Fibroblast of skin of back (primary cell): ENCODE measurements at places on chromosomes 4 and X.

DNA sequence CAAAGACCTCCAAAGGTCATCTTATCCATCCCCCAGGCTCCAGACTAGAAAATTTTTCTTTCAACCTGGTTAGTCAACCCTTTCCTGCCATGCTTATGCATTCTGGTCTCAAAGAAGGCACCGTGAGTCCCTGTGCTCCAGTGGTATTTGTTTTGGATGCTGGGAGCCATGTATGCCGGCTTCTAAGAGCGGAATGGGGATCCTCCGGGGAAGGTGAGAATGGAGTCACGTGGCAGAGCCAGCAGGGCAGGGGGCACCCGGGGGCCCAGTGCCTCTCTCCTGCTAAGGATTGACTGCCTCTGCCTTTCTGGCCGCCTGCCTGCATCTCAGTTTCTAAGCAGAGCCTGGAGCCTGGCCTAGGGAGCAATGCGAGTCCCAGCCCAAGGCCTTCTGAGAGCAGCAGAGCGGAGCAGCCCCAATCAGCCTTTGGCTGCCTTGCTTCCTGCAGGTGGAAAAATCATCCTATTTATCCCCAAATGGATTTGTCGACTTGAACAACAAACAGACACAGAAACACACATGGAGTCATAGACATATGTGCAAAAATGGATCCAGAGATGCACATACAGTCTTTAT lies 141.0 kb downstream of the PJA1 start:
- DNase-seq = no peak

- DNase-seq = no peak
Observed at GRCh38 chrX:39171686-39172085, 370.4 kb downstream of the MID1IP1 start.

GRCh38 chrX:45142185-45142584 lies 58.5 kb downstream of the DIPK2B start:
- DNase-seq = no peak

DNA sequence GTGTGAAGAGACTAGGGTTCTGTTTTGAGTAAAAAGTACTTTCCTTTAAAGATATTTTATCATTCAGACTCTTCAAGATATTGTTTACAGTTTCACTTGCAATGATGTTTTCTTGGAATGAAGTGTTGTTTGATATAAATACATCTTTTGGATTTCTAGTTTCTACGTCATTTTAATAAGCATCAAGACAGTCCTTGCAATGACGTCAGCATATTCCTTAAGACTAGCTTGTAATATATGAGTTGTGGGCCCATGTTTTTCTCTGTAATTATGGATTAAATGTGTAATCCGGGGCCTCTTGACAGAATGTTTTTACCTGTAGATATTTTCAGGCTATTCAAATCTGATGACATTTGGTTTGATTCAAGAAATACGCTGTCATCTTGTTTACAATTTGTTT lies 66.1 kb downstream of the RBMX2 start:
- no peak for DNase-seq

DNA sequence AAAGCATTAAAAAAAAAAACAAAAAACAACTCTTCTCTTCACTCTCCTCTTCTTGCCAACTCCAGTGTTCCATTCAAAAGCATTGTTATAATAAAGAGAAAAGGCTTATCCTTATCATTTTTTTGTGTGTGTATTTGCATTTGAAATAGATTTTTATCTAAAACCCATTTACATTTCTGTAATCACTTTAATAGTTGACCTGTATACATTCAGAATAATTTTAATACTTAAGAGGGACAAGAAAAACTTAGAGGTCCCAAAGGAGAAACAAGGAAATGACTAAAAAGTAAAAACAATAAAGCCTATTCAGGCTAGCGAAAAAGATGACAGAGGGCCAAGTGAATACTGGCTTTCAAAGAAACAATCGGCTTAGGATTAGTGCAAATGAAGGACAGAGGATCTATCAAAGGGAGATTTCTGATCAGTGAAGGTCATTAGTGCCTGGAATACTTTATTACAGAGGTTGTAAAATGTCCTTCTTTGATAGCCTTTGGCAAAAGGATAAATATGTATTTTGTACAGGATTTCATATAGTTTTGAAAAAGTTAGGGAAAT lies 808.3 kb downstream of the RPA4 start:
- peak; percentile 10 for DNase-seq

DNA sequence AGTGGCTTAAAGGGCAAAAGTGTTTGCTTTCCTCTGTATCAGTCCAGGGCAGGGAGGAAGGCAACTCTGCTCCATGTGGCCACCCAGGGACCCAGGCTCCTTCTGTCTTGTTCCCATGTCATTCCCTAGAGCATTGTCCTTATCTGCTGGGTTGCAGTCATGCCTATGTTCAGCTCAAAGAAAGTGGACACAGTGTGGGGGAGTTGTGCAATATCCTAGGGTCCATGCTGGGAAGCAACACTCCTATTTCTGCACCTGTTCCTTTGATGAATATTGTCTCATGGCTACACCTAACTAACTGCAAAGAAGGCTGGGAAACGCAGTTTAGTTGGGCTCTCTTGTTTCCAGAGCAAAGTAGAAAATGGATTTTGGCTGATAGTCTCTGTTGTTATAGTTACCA lies 107.0 kb upstream of the OTUD4 start:
- no peak for DNase-seq

DNA sequence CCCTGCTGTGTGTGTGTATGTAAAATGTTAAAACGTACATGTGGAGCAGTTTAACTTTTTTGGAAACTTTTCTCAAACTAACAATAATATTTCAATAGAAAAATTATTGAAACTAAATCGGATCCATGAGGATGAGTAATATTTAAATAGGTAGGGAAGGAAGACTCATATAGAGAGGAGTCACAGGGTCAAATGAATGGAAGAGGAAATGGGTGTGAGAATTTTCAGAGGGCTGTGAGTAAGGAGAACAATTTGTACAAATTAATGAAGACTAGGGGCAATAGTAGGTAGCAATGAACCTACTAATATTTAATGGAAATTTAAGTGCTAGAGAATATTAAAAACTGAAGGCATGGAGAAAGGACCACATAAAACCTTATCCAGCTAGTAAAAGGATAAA lies 290.7 kb upstream of the PCDH18 start:
- DNase-seq = no peak

DNA sequence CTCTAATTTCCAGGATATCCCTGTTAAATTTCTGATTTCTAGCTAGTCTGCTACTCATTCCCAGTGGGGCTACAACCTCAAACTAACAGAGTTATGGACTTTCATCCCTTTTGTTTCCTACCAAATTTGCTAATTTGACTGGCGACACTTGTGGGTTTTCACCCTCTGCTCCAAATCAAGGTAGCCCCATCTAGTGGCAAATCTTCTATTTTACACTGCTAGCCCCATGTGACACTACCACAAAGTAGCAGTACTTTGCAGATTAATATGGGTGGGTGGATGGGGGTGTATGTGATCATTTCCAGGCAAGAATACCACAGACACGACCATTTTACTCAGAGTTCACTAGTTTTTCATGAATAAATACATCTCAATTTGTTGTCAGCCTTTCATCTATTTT lies 150.3 kb downstream of the MSL3 start:
- peak; percentile 6 for DNase-seq

- DNase-seq = no peak
Observed at GRCh38 chr4:37797374-37797773, 29.1 kb upstream of the PGM2 start.

GRCh38 chrX:99750721-99751120 lies 659.4 kb downstream of the PCDH19 start:
- no peak for DNase-seq

GRCh38 chr4:69793732-69794131 lies 33.3 kb upstream of the SULT1B1 start:
- DNase-seq = peak; percentile 44

GRCh38 chr4:73068491-73069337 lies 802 bp downstream of the COX18 start:
- peak; percentile 21 for DNase-seq

GRCh38 chr4:7803992-7804755 lies 135.5 kb downstream of the AFAP1 start:
- peak; percentile 78 for DNase-seq

DNA sequence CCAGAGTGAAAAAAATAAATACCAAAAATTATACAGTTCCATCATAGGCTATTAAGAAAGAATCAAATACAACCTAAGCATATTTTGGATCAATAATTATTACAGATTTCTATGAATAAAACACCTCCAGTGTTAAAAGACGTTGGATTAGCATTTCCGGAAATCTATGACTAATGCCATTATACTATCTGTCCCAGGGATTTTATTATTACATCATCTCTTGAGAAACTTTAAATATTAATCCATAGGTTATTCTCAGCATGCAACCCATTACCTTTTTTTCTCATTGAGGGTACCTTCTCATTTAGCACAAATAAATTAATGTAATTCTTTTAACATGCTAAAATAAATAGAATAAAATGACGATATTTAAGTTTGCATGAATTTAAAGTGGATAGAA lies 44.6 kb downstream of the CXorf58 start:
- no peak for DNase-seq

- no peak for DNase-seq
Observed at GRCh38 chr4:159010563-159011260, 92.2 kb upstream of the RAPGEF2 start.

GRCh38 chr4:53514509-53514908 lies 76.8 kb downstream of the LNX1 start:
- no peak for DNase-seq

DNA sequence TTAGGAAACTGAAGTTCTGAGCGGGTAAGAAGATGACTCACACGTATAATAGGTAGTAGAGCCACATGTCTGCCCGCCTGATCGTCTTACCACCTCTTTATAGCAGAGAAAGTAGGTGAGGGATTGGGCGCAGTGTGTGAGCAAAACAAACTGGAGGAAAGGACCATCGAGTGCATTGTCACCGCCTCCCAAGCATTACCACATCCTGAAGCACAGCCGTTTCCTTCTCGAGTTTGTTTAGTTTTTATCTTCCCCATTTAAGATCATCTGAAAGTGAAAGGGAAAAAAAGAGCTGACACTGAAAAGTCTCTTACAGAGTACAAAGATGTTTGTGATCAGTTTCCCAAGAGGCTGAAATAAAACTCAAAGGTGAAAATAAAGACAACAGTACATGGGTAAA lies 14.8 kb downstream of the PDK3 start:
- no peak for DNase-seq

- peak; percentile 40 for DNase-seq
Observed at GRCh38 chrX:9352694-9353411, 112.0 kb upstream of the TBL1X start.

DNA sequence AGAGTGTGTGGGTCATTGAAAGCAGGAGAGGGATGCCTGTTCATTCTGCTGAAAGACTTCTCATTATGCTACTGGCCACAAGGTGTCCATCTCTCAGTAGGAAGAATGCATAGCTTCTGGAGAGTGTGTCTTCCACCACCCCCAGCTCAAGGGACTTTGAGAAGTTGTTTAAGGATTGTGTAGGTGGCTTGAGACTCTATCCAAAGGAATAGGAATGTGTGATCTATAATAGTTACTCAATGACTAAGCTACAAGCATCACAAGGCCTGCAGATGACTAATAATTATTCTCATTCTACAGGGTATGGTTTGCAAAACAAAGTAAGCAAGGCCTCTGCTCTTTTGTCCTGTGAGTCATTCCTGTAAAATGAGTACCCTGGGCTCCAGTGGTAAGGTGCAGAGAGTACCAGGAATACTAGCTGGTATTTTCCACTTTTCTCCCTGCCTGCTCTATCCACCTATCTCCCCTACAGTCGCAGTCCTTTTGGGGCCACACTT lies 279.8 kb upstream of the BOD1L1 start:
- DNase-seq = peak; percentile 99

DNA sequence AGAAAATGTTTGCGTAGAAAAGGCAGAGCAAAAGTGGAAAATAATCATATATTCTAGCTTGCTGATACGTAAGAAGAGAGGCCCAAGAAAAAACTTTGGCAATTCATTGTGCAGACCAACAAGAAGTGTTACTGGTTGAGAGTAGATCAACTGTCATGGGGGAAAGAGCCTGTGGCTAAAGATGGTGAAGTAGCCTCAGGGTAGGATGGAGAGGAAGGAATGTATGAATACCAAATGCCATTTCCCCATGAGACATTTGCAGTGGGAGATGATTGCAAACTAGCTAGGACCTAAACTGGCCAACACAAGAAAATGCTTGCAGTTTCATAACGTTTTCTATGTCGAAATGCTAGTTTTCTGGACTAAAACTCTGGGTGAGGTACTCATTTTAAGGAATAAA lies 47.7 kb upstream of the ADGRL3 start:
- peak; percentile 13 for DNase-seq

GRCh38 chr4:139986106-139986505 lies 167.9 kb downstream of the MAML3 start:
- no peak for DNase-seq

- no peak for DNase-seq
Observed at GRCh38 chrX:64192040-64192439, 13.5 kb downstream of the AMER1 start.

GRCh38 chr4:41427306-41427882 lies 110.6 kb upstream of the LIMCH1 start:
- no peak for DNase-seq

DNA sequence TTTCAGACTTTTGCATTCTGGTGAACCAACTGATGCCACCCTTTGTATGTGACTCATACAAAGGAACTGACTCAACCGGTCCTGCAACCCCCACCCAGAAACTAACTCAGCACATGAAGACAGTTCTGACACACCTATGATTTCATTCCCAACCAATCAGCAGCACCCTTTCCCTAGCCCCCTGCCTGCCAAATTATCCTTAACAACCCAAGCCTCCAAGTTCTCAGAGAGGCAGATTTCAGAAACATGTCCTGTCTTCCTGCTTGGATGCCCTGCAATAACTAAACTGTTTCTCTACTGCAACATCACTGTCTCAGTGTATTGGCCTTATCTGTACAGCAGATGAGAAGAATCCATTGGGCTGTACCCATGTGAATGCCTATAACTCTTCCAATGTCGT lies 284.7 kb downstream of the CAMK2D start:
- peak; percentile 55 for DNase-seq

- DNase-seq = no peak
Observed at GRCh38 chrX:115602729-115603389, 41.9 kb downstream of the PLS3 start.

DNA sequence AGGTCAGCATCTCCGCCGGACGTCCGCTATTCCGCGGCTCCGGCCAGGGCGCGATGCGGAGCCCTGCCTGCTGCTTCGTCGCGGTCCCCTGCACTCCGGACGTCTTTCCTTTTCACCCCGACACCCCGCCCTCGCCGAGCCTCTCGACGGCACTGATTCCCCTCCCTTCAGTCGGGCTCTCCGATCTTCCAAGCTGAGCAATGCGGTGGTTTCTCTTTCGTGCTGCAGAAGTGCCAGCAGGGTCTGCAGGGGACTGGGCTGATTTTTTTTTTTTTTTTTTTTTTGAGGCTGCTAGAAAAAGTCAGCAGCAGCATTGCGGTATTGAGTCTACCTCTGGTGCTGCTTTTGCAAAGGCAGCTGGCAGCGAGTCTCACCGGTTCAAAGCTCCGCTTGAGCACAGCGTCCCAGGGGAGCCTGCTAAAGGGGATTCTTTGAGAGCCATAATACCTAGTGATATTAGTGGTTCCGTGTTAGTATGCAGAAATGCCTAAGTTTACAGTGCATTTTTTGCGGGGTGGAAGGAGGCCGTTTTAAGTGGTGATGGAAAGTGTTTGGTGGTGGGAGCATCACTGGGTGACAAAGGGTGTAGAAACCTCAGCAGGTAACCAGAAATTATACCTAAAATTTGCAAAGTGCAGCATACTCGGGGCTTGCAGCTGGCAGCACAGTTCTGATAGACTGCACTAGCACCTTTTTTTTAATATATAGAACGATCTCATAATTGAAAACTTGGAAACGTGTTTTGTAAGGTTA lies 969 bp downstream of the STIM2 start:
- DNase-seq = peak; percentile 69
